Osteoblast (primary cell): ENCODE measurements at places on chromosomes 5 and 9. TPM values are rescaled to one million over a fixed set of nuclear protein-coding genes. Genes with fewer than 3 reads are reported as not detected.

GRCh38 chr5:63240063-63240755 is 661.6 kb downstream of the LRRC70 start:
- H3K4me3 ChIP-seq = no peak overlapping the region
- H3K4me1 ChIP-seq = no peaks in the 10 kb centered on the region
- H3K27me3 ChIP-seq = no peaks in the 10 kb centered on the region
- no peak for DNase-seq
- no peak overlapping the region for H3K27ac ChIP-seq

DNA sequence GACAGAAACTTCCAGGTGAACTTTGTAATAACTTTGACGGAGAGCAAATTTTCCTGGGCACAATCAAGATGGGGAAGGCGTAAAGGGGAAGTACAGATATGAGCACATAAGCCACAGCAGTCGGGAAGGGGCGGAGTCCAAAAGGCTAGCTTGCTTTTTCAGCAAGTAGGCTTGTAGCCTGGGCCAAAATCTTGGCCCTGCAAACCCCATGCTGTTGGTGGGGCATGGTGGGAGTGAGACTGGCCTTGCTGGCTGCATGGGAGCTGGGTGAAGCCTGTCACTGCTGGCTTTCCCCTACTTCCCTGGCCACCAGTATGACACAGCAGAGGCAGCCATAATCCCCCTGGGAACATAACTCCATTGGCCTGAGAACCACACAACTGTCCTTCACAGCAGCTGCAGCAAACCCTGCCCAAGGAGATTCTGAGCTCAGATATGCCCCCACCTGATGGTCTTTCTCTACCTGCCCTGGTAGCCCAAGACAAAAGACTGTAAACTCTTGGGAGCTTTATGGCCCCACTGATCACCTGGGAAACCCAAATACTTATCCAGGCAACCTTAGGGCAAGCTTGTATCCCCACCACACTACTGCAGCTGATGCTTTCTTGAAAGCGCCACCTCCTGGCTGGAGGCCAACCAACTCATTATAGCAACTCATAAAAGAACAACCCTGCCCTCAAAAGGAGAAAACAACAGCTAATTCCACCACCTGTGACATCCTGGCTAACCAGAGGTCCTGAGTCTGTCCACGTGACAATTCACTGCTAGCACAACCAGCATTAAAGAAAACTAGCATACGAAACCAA is 24.0 kb downstream of the DCTN4 start:
- DNase-seq = no peak
- H3K36me3 ChIP-seq = peaks cover 40% of the 10 kb centered on the region
- H3K4me1 ChIP-seq = no peaks in the 10 kb centered on the region
- no peaks in the 10 kb centered on the region for H3K27me3 ChIP-seq
- H3K4me3 ChIP-seq = no peak overlapping the region

DNA sequence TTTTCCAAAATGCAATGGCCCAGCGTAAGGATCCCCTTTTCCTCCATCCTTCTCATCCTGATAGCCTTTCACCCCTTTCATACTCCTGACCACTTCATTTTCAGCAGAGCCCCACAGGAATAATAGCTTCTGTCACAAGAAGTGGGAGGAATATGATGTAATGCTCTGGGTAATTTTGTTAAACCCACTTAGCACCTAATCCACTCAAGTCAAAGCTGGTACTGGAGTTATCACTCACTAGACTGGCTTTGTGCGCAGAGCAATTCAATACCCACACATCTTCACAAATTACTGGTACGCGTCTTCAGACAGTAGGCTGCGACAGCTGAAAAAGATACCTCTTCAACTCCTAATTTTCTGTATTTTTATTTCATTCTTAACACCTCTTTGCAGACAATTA is 2232.8 kb upstream of the WWC1 start:
- H3K36me3 ChIP-seq = no peaks in the 10 kb centered on the region
- no peaks in the 10 kb centered on the region for H3K27me3 ChIP-seq
- H3K4me1 ChIP-seq = no peaks in the 10 kb centered on the region
- no peak for DNase-seq
- no peak overlapping the region for H3K4me3 ChIP-seq
- no peak overlapping the region for H3K27ac ChIP-seq

HRH2 gene
- 0.36 and 0.59 TPM in 2 replicates for total RNA-seq

DNA sequence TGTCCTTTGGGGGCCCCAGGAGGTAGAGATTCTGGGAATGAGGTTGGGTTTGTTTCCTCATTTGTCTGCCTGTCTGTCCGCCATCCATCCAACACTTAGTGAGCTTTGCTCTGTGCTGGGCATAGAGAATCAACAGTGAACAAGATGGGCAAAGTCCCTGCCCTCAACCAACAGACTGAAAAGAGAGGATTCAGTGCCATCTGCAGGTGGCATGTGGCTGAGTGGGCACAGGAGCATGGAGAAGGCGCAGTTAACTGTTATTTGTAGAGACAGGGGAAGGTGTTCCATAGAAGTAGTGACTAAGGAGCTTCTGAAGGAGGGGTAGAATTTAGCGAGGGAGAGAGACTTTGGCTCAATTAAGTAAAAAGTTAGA is 23.1 kb downstream of the POLR1E start:
- H3K27ac ChIP-seq = no peak overlapping the region
- no peak overlapping the region for H3K4me3 ChIP-seq
- no peaks in the 10 kb centered on the region for H3K27me3 ChIP-seq
- no peak for DNase-seq
